ENCODE measurements at places on chromosomes 6 and 20. TPM values are rescaled to one million over a fixed set of nuclear protein-coding genes. Genes with fewer than 3 reads are reported as not detected.

GRCh38 chr20:24991897-24992486 lies 559 bp downstream of the APMAP start:
- DNase-seq: no peak

DNA sequence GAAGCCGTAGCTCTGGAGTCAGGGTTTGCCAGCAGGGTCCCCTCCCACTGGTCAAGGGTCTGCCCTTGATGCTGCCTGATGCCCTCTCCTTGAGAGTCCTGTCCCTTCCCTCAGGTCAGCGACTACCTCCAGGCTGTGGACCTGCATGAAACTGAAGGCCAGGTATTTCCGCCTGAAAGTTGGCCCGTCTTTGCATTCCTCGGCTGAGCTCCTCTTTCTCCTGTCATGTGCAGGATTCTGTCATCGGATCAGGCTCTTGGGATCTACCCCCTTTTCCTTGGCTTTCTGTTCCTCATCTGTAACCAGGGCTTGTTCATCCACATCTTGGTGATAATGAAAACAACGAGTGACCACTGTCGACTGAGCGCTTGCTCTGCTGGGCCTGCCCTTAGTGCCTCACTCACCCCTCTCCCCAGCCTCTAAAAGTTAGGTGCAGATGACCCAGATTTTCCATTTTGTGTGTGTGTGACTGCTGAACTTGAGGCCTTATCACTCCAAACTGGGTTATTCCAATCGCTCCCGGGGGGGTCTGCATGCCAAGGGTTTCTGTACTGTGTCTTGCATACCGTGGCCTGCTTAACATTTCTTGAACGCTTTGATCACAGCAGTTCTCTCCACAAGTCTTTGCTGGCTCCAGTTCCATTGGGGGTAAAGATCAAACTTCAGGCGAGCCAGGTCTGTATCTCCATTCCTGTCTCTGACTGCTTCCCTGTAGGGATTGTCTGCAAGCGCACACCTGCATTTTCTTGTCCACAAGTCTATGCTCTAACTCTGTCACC lies 81.6 kb downstream of the DTD1 start:
- DNase-seq: no peak

- DNase-seq: no peak
Observed at GRCh38 chr20:9025643-9026042, 43.2 kb upstream of the PLCB4 start.

DNA sequence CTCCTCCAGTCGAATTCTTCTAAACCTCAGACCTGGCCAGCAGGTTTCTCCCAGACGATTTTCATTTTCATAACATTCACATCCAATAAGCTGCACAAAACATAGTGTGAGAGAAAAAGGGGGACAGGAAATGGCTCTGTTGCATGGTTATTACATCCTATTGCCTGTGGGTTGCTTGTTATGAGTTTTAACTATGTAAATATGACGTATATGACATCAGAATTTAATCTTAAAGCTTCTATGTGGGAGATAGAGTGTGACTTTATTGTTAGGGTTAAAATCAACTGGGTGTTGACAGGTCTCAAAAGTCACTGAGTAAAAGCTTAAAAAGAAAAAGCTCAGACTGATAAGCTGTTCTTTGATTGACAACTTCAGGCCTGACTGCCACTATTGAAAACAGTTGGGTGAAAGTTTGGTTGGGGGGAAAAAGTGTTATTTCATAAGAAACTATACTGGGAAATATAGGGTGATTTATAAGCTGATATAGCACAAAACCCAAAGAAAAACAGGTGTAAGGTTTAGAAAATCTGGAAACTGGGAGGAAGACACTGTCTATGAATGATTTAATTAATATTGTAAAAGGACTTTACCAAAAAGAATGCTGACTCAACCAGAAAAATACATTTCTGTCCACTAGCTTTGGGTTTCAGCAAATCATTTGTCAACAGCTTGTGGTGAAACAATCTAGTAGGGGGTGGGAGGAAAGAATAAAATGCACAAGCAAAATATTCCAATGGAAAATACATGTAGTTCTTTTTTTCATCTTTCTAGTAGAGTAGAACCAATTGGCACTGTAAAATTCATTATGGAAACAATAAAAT lies 134.1 kb upstream of the CEP162 start:
- no peak for DNase-seq

GRCh38 chr20:62927128-62927705 lies 912 bp upstream of the DIDO1 start:
- DNase-seq: no peak

GRCh38 chr20:8670893-8671215 lies 398.0 kb upstream of the PLCB4 start:
- DNase-seq: no peak

DNA sequence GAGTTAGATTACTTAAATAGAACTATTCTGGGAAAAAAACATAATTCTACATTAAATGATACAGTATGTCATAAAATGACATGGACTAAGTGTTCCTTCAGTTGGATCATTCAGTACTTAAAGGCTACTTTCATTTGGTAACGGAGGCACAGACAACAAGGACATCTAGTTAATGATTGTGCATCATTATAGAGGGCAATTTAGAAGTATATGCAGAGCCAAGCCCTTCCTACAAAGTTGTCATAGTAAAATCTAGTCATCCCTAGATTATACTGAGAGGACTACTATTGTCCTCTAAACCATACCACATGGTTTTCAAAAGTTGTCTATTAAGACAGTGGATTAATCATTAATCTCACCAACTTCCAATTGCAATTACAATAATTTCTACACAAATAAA lies 53.9 kb upstream of the STXBP5 start:
- no peak for DNase-seq

- no peak for DNase-seq
Observed at GRCh38 chr6:20126102-20126752, 86.0 kb downstream of the MBOAT1 start.

- no peak for DNase-seq
Observed at GRCh38 chr6:34068462-34069044, 77.3 kb downstream of the GRM4 start.

The PPP1R16B gene
- 163 TPM for total RNA-seq

The PNPLA1 gene
- not detected for total RNA-seq
